Cortex of kidney (tissue), 1 donor: ENCODE measurements at places on chromosomes 2 and 18.

GRCh38 chr2:103155308-103155707 is 393.5 kb downstream of the TMEM182 start:
- no peak for DNase-seq

- no peak for DNase-seq
These were observed 244.1 kb downstream of the ICOS start for GRCh38 chr2:204180649-204181048.

DNA sequence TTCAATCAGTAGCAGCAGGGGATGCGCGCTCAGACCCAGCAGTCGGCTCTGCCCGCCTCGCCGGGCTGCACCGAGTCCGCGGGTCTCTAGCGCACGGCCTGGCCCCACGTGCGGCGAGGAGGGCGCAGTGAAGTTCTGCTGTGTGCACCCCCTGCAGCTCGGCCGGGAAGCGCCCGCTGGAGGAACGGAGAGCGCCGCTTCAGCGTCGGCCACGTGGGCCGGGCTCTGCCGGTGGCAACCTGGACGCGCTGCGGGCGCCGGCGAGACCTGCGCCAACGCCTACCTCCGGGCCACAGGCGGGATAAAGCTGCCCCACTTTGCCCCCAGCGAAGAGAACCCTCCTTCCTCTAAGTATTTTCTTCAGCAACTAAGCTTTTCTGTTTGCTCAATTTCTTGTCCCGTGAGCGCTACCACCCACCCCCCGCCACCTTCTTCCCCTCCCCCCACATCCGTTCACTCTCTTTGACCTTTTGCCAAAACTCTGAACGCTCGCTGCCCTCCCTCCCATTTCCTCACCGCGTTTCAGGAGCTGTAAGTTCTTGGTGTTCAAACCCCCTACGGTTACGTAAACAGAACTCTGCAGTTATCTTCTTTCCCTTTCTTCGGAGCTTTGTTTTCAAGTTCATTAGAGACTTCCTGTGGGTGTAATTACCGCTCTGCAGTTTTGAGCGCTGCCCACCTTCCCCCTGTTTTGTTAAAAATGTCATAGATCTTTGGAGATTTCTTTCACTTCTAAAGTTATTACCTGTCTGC is 42.6 kb upstream of the EDAR start:
- DNase-seq, result no peak

- DNase-seq, result no peak
These were observed 314.6 kb downstream of the LNPK start for GRCh38 chr2:175687465-175687864.

DNA sequence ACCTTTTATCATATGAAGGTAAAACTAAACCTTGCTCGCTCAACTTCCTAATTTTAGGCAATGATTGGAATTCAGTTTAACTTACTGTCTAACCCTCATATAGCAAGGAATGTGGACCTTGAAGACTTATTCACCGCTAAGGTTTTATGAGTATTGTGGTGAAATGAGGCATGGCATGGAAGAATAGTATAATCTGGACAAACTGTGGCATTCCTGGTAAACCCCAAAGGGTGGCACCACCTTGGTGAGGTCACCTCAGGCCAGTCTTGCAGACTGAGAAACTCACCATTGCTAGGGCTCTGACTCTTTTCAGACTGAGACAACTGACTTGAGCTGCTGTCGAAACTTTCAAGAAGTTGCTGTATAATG is 51.1 kb upstream of the EHBP1 start:
- DNase-seq, result no peak

DNA sequence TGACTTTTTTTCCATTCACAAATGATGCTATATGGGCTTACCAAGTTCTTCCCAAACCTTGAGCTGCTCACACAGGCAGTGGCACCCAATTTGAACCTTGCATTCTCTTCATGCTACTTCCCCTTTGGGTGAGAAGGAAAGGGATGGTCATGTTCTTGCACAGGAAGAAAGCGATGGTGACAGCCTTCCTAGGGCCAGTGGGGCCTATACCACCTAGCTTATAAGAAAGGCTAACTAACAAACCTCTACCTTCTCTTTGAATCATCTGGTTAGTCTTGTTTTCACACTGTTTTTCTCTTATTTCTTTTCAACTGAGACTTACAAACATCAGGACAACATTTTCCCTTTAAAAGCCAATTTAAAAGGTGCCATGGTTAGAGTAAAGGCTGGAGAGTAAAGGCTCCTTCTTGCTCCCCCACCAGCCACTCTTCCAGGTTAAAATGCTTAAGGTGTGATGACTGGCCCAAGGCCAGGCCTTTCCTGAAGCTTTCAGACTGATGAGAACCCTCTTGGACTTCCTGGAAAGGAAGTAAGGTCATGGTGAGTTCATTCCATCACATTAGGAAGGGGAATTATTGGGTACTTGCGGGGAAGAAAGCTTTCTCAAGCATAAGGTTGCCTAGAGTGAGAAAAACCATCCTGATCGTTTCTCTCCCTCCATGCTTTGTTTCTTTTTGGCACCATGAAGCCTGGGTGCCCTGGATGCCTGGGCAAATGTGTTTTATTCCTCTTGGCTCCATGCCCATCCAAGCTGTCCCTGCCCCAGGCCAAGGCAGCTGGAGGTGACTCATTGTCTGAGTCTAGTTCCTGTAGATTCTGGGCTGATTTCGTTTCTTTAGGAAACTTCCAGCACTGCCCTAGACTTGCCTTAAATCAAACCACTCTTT is 41.4 kb upstream of the ITGB6 start:
- DNase-seq, result no peak
